ENCODE measurements at places on chromosomes 2 and 18. TPM values are rescaled to one million over a fixed set of nuclear protein-coding genes. Genes with fewer than 3 reads are reported as not detected.

The RAB17 gene
- total RNA-seq: 35.5 TPM

The PAX8 gene
- total RNA-seq: 4.8 TPM

The CYTIP gene
- total RNA-seq: 25.1 TPM

The REG1B gene
- total RNA-seq: not detected

The KATNAL2 gene
- total RNA-seq: 2.4 TPM

The CERKL gene
- 1.3 TPM for total RNA-seq

The SRBD1 gene
- 13.4 TPM for total RNA-seq

The RANBP2 gene
- total RNA-seq: 68.2 TPM

The TEX44 gene
- total RNA-seq: not detected

The GKN2 gene
- 181 TPM for total RNA-seq

The TUBA4B gene
- total RNA-seq: 3.0 TPM

The TMEM247 gene
- not detected for total RNA-seq

The CYS1 gene
- 0.93 TPM for total RNA-seq

The LAMA3 gene
- 142 TPM for total RNA-seq

The CHRNG gene
- total RNA-seq: not detected

The MERTK gene
- 42.8 TPM for total RNA-seq

The TBR1 gene
- total RNA-seq: 0.08 TPM

The RAMP1 gene
- 7.0 TPM for total RNA-seq

The DSG1 gene
- not detected for total RNA-seq

The GREB1L gene
- total RNA-seq: 0.55 TPM

The TSPYL6 gene
- not detected for total RNA-seq

The COMMD1 gene
- total RNA-seq: 34.1 TPM

The RIT2 gene
- not detected for total RNA-seq

The IL36A gene
- not detected for total RNA-seq

The STEAP3 gene
- total RNA-seq: 43.8 TPM

Data from left lung (tissue), 14 donors.